ENCODE measurements at places on chromosomes 1 and 21.

GRCh38 chr1:231274119-231274825 lies 33.3 kb downstream of the GNPAT start:
- DNase-seq = no peak

DNA sequence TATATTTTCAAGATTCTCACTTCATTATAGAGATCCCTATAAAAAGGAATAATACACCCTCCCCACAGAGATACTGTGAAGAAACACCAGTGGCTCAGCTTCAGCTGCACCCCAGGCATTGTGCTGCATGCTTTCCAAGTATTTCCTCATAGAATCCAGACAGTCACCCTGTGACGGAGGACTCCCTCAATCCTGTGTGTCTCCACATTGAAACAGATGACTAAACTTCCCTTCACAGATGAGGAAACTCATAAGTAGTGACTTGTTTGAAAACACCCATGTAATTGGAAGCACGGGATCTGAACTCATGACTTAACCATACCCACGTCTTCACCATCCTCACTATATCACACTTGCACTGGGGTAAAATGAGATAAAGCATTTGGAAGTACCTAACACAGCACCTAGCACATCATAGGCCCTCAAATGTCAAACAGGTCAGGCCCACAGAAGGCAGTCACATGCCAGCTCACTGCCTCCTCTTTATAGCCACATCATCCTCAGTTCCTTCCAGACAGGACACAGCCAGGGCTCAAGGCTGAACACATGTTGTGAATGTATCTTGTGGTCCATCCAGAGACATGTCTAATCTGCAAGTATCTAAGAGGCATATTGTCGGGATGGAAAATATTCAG lies 55.2 kb downstream of the GPR161 start:
- DNase-seq = no peak

- DNase-seq = no peak
Observed at GRCh38 chr1:29237129-29237821, 953 bp downstream of the PTPRU start.

DNA sequence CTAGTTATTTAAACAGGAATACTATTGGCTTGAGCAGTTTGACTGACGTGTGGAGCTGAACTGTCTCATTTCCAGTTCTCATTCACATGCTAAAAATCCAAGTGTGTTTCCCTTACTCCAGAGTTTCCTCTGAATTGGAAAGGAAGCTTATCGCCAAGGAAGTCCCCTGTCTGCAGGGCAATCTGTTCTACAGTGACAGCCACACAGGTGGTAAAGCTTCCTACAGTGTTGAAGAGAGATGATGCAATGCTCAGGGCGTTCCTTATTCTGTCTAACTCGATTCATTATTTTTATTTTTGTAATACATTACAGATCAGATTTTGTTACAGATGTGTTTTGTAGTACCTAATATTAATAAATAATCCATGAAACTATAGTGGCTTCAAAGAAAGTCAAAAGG lies 41.3 kb downstream of the ADAMTS5 start:
- no peak for DNase-seq

- DNase-seq = no peak
Observed at GRCh38 chr1:175481126-175482070, 262.0 kb downstream of the TNR start.

GRCh38 chr1:240350910-240351331 lies 259.2 kb downstream of the FMN2 start:
- no peak for DNase-seq

DNA sequence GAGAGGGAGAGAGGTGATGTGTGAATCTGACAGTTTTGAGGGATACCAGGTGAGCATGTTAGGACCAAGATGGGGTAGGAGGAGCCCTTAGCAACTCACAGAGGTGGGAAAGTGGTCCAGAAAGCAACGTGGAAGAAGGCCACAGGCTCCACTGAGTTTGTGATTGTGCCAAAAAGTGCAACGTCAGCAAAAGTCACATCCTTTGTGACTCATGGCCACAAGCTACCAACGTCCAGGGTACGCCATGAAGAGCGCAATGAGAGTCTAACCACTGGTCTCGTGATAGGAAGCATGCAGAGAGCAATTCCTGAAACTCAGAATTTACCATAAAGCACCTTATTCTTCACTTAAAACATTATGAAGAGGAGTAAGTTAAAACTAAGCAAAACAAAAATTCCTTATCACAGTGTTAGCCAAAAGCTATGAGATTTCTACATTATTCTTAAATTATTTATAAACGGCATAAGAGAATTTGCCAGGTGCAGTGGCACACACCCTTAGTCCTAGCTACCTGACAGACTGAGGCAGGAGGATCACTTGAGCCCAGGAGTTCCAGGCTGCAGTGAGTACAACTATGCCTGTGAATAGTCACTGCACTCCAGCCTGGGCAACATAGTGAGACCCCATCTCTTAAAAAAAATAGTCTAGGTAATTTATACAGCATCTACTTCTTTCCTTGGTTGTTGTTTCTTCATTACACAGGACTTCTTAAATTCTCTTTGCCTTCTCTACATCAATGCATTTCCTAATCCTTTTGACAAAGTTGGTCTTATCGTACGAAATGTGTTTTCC lies 55.2 kb downstream of the COLGALT2 start:
- DNase-seq = no peak

GRCh38 chr1:156752843-156753482 lies 1.5 kb upstream of the HDGF start:
- no peak for DNase-seq

- DNase-seq = no peak
Observed at GRCh38 chr21:44838039-44838895, 20.4 kb upstream of the SUMO3 start.

DNA sequence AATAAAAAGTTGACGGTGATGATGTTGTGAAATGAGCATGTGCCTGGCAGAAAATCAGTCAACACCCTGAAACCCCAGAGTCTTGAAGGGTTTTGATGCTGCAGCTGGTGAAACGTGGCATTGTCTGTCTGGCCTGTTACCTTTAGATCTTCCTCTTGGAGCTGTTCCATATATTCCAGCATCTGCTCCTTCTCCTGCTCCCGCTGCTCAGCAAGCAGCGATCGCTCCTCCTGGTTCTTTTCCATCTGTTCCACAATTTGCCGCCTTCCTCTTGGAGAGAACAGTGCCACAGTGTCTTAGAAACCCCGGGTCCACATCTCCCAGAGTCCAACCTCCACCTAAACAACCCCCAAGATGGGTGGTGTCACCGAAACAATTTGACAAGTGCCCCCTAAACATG lies 15.7 kb downstream of the CFAP45 start:
- DNase-seq = no peak

DNA sequence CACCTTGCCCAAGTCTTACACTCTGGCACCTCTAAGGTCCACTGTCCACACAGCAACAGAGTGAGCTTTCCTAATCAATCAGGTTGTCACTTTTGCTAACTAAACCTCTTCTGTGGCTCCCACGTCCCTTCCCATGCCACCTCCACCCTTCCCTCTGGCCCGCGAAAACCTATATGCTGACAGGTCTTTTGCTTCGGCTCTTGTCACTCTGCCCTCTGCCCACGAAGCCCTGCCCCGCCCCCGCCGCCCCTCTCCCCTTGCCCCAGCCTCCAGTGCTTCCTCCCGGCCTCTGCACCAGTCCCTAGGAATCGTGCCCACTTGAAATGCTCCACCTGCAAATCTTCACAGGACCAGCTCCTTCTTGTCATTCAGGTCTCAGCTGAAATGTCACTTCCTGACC lies 8.1 kb downstream of the TP53BP2 start:
- no peak for DNase-seq

GRCh38 chr1:67700692-67701410 lies 15.8 kb downstream of the GADD45A start:
- peak; percentile 78 for DNase-seq

DNA sequence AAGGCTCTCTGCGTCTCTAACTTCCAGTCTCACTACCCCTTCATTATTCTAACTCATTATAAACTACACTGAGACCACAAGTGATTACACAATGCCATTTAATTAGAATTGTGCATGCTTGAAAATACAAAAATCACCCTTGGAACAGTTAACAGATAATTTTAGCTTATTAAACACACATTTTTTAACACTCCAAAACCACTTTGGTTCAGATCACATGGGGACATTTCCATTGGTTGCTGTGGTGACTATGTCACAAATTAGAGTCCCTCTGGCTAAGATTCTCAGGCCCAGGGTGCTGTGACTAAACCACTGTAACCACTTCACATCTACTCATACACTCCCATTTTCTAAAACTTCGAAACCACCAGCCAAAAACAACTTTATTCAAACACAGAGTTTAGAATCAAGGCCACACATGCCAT lies 43.0 kb downstream of the JAK1 start:
- no peak for DNase-seq

GRCh38 chr21:17572431-17572830 lies 40.3 kb downstream of the BTG3 start:
- DNase-seq = no peak

- no peak for DNase-seq
Observed at GRCh38 chr1:46533179-46533864, 18.1 kb downstream of the KNCN start.

DNA sequence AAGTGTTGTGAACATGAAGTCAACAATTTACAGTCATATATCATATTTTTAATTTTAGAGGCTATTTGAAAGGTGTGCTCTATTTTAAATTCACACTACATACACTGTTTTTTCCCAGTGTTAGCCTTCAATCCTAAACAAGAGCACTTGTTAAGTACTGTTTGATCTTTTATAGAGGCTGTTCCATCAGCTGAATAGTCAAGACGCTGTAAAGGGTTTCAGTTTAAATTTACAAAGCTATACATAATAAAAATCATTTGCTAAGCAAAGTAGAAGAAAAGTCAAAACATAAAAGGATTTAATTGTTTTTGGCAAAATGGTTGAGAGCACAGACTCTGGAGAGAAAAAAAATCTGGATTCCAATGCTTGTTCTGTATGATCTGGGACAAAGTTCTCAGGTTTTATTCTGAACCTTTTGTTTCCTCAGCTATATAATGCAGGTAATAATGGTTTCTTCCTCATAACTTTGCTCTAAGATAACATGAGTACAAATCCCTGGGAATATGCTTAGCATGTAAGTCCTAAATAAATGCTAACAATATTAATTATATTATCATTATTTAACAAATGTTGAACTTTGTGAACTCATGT lies 44.3 kb downstream of the RBM11 start:
- no peak for DNase-seq

DNA sequence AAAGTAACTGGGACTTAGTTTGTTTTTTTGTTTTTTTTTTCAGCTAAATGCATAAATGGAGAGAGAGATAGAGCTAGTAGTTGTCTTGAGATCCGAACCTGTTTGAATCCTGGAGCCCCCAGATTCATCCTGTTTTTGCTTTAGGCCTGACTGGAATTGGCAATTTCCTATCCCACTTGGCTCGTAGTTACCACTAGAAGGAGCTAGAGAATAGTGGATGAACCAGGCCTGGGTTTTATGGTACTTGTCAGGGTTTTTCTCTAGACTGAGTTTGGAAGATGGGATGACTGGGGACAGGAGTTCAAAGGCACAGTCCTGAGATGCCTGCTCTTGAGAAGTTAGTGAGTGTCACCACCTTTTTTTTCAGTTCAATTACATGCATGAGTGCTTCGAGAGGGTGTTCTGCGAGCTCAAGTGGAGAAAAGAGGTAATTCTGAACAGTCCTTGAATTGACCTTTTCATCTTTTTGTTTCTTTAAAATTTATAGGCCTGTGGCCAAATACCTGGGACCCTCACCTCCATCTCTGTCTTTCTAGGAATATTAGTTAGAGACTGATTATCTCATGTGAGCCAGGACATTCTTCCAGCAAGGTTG lies 23.4 kb downstream of the CELF3 start:
- no peak for DNase-seq

DNA sequence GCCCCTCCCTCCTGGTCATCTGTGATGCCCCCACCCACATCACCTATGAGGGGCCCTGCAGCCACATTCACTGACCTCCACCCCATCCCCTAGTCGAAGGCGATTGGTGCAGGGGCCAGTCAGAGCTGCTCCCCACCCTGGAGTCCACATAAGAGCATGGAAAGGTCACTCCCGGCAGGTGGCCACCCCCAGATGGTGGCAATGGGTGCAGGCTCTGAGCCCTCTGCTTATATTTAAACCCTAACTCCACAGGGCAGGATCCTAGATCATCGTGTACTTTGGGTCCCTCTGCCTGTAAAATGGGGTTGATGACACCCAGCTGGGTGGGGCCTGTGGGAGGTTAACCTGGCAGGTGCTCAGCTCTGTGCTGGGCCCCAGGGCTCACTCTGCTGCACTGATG lies 186.8 kb upstream of the C1orf174 start:
- no peak for DNase-seq

DNA sequence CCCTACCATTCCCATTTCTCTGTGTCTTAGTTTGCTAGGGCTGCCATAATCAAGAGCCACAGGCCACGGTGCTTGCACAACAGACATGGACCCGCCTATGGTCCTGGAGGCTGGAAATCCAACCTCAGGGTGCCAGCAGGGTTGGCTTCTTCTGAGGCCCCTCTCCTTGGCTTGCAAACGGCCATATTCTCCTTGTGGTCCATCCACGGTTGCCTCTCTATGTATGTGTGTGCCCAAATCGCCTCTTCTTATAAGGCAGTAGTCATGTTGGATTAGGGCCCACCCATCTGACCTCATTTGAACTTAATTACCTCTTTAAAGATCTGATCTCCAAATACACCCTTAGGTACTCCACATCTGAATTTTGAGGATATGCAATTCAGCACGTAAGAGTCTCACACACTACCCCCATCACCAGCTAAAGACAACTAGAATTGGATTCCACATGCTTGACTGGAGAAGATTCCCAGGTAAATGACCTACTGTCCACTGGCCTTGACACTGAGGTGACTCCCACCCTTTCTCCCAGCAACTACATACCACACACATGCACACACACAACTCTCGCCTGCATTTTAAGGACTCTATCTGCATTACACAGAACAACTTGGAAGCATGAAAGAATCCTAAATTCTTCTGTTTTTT lies 28.3 kb upstream of the TMEM51 start:
- DNase-seq = no peak

DNA sequence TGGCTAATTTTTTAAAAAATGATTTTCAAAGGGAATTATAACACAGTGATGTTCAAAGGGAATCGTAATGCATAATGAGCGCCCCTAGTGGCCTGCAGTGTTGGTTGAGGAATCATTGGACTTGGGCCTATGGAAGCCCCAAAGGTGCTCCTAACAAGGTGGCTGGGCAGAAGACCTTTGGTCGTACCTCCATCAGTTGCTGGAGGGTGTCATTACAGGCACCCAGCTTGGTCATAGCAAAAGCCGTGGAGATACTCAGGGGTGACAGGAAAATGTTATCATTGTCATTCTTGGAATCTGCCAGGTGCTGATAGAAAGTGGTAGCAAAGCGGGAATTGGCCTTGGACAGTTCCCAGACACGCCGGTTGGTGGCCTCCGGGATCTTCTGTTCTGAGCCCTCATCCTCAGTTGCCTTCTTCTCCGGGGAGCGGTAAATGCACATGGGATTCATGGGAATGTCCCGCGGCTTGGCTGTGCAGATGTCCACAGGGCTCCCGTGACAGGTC lies 2.7 kb downstream of the SERPINC1 start:
- DNase-seq = peak; percentile 41

GRCh38 chr1:23591460-23592208 lies 32.3 kb upstream of the ID3 start:
- no peak for DNase-seq

- DNase-seq = no peak
Observed at GRCh38 chr1:119336848-119337247, 31.7 kb upstream of the HAO2 start.
